ENCODE measurements at places on chromosomes 12 and 14. TPM values are rescaled to one million over a fixed set of nuclear protein-coding genes. Genes with fewer than 3 reads are reported as not detected.

ESR2 gene
- 4.4 TPM for total RNA-seq

TMEM63C gene
- total RNA-seq: 0.91 TPM

ACSM4 gene
- total RNA-seq: not detected

SIX1 gene
- not detected for total RNA-seq

IFNG-AS1 gene
- 0.95 TPM for total RNA-seq

ANKRD33 gene
- not detected for total RNA-seq

EML5 gene
- total RNA-seq: 4.1 TPM

PTGER2 gene
- 17.6 TPM for total RNA-seq

DNA sequence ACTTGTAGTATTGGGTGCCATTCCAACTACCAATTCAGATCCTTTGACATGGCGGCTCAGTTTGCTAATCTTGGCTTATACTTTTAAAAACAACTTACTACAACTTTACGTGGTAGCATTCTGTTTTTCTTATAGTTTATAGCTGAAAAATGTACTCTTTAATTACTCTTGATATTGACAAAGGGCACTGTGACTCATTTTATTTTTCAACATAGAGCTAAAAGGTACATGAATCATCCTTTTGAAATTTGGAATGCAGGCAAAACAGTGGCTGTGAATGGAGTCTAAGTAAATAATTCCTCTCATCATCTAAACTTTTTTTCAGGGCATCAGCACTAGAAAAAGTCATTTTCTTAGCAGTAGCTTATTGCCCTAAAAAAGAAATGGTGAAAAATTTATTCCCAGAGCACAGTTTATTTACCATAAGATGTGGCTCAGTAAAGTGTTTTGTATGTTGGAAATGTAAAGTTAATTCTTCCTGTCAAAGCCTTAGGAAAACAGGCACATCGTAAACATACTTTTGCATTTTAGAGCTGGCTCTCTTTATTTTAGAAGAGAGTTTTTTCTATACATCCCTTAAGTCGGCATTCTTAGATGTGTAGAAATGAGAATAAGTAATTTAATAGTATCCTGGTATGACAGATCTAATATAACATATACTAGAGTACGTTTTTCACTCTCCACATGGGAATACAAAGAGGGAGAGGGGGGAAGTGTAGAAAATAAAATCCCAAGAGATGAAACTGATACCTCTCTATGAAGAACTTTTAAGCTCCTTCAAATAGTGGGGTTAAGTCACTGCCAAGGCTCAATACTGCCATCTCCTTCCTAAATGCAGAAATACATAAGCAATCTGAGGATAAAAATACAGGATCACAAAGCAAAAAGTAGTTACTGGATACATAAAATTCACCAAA lies 55.2 kb downstream of the SLC25A21 start:
- DNase-seq: no peak

GRCh38 chr12:27383429-27384260 lies 51.0 kb downstream of the BMAL2 start:
- DNase-seq: peak; percentile 50

DNA sequence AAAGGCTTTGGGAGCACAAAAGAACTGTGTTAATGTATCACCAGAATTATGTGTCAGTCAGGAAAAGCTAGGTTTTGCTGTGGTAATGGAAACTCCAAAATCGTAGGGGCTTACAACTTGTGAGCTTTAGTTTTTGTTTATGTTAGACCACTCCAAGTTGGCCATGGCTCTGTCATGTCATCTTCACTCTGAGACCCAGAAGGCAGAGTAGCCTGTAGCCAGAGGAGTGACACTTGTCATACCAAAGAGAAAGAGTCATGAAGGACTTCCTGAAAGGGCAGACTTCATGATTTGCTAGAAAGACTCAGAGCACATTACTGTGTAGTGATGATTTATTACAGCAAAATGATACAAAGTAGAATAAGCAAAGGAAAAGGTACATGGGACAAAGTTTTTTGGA lies 133.6 kb upstream of the SSTR1 start:
- no peak for DNase-seq

GRCh38 chr12:77308056-77308455 lies 242.7 kb upstream of the E2F7 start:
- no peak for DNase-seq

- no peak for DNase-seq
These were observed 40.2 kb upstream of the FBRSL1 start for GRCh38 chr12:132449565-132450417.

GRCh38 chr12:97167598-97167997 lies 260.5 kb downstream of the NEDD1 start:
- DNase-seq: no peak

DNA sequence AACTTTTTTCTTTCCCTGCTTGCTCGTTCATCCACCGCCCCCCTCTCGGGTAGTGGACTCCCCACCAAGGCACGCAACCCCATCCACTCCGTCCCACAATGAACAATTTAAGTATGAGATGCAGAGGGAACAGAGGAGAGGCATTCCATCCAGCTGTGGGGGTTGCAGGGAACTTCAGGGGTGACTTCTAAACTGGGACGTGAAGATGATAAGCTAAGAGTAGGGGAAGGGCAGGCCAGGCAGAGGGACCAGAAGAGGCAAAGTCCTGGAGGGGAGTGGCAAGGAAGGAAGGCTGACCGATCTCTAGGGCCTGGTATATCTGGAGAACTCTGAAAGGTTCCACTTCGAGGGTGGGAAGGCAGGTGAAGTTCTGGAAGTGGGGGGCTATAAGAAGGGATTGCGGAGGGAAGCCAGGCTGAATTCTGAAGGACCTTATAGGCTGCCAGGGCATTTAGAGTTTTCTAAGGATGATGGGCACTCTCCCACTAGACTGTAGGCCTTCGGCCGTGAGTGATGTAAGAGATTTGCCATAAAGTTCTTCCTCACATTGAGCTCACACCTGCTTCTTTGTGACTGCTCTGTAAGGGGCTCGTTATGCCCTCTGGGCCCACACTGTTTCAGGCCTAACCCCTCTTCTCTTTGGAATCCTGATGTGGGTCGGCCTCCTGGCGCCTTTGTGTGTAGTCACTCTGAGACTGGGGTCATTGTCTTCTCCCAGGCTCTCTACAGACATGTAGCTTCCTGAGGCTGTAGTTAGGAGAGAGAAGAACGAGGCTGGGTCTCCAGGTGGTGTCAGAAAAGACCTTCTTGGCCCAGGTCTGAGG lies 12.1 kb downstream of the NFATC4 start:
- no peak for DNase-seq

- no peak for DNase-seq
These were observed 16.5 kb downstream of the SEL1L start for GRCh38 chr14:81516986-81517797.

DNA sequence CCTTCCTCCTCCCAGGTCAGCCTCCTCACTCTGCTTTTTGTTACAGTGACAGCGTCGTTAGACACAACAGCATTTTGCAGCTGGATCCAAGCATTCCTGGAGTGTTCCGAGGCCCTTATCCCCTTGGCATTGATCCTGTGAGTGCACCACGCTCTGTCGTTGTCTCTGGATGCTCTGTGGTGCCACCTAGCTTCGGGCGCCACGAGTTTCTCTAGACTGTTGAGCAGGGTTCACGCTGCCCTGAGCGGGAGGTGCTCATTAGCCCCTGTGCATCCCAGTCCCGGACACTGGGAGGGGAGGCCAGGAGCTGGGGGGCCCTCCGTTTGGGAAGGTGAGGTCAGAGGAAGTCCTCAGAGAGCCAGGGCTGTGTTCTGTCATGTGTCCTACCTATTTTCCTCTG lies 17.3 kb upstream of the DNAH10 start:
- no peak for DNase-seq

DNA sequence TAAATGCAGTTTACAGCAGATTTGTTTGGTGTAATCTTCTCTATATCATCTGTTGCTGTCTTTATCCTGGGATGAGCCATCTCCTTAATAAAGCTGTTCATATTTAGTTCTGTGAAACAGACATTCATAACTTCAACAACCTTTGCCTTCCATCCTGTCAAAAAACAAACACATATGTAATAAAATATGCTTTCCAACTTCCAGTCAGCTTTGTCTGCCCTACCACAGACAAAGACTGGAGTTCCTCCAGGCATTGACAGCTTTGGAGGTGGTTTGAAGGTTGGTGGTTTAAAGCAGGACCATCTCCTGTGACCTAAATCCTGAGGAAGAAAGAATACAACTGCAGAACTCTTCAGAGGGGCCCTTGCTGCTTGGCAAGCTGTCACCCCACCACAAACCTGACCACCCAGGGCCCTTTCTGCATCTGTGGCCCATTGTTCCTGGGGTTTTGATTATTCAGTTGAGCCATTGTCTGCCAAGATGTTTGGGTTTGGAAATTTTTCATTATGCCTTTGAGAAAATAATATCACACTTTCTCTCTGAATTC lies 28.2 kb upstream of the PTGR2 start:
- no peak for DNase-seq

- DNase-seq: no peak
These were observed 81.4 kb upstream of the FERMT2 start for GRCh38 chr14:53032161-53032803.

- DNase-seq: no peak
These were observed 181.7 kb downstream of the GALC start for GRCh38 chr14:87811246-87811645.

DNA sequence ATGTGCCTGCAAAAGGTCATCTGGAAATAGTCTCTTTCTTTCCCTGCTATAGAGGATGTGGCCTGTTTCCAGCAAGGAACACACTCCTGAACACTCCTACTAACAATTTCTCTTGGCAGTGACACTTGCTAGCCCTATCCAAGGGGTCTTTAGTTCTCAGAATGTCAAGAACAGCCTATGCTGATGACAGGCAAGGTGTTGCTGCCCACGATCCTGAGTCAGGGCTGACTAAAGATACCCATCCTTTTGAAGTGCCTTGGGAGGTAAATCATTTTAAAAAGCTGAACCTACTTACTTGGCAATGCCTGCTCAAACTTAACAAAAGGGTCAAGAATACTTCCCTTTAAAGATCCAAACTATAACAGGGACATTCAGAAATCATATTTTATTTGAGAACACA lies 1146.4 kb downstream of the VRK1 start:
- DNase-seq: no peak

DNA sequence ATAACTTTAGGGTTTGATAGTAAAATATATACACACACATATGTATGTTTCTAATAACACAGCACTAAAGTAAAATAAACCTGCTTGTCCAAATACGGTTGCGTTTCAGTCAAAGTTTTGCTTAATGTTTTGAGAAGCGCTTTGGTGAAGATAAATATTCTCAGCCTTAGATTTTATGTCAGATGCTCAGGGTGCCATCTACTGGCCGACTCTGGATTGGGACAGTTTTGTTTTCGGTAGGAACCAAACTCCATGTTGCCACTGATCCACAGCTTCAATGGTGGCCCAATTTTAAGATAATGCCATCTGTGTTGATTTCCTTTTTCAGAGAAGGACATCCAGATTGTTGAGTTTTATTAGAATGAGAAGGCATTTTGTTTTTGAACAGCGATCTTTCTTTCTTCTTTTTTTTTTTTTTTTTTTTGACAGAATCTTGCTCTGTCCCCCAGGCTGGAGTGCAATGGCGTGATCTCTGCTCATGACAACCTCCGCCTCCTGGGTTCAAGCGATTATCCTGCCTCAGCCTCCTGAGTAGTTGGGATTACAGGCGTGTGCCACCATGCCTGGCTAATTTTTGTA lies 43.1 kb downstream of the LLPH start:
- DNase-seq: peak; percentile 27

GRCh38 chr12:54723379-54724256 lies 75.5 kb upstream of the DCD start:
- no peak for DNase-seq

- no peak for DNase-seq
These were observed 165.7 kb downstream of the FBXL14 start for GRCh38 chr12:1428671-1429070.

DNA sequence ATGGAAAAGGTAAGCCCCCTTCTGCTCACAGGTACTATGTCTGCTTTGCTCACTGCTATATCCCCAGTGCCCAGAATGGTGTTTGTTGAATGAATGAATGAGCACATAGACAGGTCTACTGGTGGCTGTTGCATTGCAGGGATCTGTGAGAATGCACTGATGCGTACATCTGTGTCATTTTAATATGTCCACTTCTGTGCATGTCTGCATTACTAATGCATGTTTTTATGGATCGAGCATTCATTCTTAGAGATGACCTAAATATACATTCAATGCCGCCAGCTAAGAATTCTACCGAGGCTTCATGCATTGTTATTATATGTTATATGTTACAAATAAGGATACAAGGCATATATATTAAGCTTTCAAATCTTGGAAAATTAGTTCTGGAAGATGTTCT lies 73.8 kb downstream of the SPRING1 start:
- DNase-seq: no peak

Measured in activated T-cell treated with anti-CD3 and anti-CD28 coated beads, Interleukin-2, amount 50 U/mL, for 4 hours (primary cell).